ENCODE measurements at places on chromosomes 16 and 17. TPM values are rescaled to one million over a fixed set of nuclear protein-coding genes. Genes with fewer than 3 reads are reported as not detected.

DNA sequence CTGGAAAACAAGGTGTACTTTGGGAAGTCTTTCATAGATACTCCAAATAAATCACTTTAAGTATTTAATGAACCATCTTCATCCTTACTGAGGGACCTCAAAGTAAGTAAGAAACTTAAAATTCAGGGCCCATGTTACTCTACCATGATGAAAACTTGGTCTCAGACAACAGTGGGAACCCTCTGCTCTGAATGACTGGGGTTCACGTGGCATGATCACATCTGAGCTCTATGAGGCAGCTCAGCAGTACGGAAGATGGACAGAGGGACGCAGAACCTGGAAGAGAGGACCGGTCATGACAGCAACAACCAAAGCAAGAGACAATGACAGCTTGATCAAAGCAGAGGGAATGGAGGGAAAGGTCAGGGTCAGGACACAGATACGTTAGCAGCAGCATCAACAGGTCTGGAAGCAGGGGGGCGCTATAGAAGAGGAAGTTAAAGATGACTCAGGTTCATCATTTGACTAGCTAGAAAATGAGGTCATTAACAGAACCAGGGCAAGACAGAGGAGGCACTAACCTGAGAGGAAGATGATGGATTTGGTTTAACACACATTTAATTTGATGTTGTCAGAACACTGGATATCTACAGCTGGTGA, 9.5 kb downstream of the XPO6 start:
- DNase-seq = no peak

GRCh38 chr16:11091021-11091785, 146.8 kb downstream of the CLEC16A start:
- DNase-seq = no peak

DNA sequence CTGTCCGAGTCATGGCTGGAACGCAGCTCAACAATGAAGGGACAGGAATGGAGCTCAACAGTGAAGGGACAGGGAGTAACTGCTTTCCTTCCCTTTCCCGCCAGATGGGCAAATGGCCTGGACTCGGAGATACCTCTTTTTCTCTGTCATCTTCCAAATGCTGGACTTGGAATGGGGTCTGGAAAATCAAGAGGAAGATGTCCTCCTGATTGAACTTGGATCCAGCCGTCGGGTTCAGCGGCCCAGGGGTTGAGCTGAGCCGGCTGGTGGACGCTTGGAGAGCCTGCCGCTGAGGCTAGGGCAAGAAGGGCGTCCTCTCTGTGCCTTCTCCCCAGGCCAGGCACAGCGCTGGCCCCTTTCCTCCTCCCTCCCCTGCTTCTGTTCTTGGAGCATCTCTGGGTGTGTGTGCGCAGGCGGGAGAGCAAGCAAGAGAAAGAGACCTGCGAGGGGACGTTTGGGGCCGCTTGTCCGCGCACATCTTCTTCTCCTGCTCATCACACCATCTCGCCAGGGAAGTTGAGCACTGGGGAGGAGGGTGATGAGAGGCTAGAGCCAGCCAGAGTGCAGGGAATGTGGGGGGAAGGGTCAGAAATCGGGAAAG, 6.6 kb downstream of the NEUROD2 start:
- no peak for DNase-seq

- peak; percentile 94 for DNase-seq
Observed at GRCh38 chr17:50200457-50201275, 765 bp downstream of the COL1A1 start.

GRCh38 chr17:52147872-52148271, 10.6 kb downstream of the CA10 start:
- no peak for DNase-seq

DNA sequence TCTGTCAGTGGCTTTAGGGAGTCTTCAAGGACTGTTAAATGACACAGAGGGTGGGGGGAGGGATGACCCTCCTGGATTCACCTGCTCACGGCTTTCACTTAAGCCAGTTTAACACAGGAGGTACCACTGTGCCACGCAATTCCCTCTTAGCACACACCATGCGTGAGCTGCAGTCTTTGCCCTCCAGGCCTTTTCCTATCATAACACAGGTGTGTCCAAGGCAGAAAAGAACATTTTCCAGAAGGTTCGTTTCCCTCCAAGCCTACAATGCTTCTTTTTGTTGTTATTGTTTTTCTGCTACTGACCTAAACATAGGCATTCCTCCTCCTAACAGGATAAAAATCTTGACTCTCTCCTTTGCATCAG, 1.1 kb downstream of the ZFHX3 start:
- DNase-seq = no peak

GRCh38 chr17:49574323-49574781, 1.3 kb upstream of the NXPH3 start:
- DNase-seq = no peak

- no peak for DNase-seq
Observed at GRCh38 chr17:8292639-8293395, 2.4 kb downstream of the SLC25A35 start.

- no peak for DNase-seq
Observed at GRCh38 chr17:59151006-59151405, 4.0 kb downstream of the SKA2 start.

GRCh38 chr16:25750488-25751216, 58.9 kb downstream of the HS3ST4 start:
- DNase-seq = no peak

DNA sequence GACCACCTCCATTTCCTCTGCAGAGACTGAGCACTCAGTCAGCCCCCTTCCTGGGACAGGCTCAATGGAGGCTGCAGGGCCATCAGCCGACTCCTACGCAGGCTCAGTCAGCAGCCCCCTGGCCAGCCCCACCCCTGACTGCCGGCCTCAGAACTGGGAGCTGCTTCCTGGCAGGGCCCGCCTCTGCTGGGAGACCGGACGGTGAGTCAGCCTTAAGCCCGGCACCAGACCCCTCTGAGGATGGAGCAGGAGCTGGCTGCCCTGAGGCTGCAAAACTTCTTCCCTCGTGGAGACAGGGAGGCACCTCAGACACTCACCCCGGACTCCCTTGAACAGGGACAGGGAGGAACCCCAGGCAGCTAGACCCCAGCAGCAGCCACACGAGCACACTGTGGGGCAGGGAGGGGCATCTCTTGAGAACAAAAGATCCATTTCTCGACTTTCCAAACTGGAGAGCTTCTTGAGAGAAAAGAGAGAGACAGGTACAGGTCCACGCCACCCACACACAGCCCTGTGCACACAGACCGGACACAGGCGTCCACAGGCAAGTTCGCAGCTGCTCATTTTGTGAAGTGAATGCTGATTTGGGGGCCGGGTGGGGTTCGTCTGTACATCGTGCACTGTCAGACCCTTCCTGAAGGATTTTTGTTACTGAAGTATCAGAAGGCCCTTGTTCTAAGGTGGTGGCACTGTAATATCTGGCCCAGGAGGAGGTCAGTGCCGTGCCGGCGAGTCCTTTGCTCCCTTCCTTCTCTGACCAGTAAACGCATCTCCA, 1.3 kb upstream of the TUBB3 start:
- peak; percentile 99 for DNase-seq

DNA sequence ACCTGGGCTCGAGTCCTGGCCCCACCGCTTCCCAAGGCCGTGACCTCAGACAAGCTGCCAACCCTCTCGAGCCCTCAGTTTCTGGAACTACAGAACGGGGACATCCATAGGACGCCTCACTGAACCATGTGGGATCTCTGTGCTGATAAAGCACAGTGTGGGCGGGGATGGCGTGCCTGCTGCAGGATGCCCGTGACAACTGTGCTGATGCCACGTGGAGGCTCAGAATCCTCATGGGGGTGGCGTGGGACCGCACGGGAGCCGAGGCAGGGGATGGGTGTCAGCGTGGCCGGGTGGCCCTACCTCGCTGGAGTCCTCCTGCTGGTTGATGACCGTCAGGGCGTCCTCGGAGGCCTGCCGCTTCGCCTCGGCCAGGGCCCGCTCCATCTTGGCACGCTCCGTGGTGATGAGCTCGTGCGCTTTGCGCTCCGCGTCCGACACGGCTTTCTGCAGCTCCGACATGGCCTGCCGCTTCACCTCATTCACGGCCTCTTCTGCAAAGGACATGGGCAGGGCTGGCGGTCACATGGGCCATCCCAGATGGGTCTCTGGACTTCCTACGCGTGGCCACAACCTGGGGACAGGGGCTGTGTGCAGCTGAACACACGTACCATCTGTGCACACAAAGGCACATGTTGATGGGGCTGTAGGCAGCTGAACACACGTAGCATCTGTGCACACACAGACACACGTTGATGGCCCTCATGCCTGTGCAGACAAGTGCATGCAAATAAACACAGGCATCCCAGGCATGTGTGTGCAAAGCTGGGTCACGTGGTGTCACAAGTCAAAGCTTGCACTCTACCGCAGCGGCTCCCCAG, 12.7 kb upstream of the PABPN1L start:
- no peak for DNase-seq

DNA sequence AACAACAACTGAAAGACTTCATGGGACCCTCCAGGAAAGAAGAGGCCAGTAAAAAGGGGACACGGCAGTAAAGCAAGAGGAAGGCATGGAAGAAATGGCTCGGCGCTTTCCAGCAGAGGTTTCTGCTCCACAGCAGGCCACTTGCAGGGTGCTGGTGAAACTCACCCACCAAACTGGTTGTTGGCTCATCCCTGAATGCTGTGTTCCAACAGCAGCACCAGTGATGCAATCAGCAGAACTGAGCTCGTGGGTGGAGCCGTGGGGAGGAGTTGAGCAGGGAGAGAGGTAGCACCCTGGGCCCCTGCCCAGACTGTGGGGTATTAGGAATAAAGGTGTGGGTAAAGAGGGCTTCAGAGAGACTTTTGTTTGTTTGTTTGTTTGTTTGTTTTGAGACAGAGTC, 62.8 kb upstream of the ADCY9 start:
- peak; percentile 86 for DNase-seq

DNA sequence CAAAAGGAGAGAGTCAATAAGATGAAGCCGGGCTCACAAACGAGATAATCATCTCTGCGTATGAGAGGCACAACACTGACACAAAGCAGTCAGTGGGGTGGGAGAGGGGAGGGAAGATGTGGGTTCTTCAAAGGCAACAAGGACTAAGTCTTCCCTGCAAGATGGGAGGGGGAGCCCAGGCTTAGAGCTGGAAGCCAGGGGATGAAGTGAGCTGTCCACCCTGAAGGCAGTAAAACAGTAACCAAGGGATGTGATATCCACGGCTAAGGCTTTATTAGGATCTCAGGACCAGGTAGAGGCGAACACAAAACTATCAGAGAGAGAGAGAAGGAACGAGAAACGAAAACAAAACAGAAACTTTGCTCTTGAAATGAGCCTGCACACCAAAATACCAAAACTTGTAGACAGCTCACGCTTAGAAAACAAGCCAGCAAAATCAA, 115.9 kb downstream of the DYNLRB2 start:
- DNase-seq = peak; percentile 4

- DNase-seq = no peak
Observed at GRCh38 chr16:1375741-1376410, 24.1 kb downstream of the GNPTG start.

GRCh38 chr17:149897-150584, 12.7 kb downstream of the SCGB1C2 start:
- no peak for DNase-seq

GRCh38 chr17:49603238-49603637, 27.6 kb downstream of the NXPH3 start:
- DNase-seq = peak; percentile 38

- no peak for DNase-seq
Observed at GRCh38 chr17:34099859-34100515, 155.1 kb upstream of the CCL2 start.

DNA sequence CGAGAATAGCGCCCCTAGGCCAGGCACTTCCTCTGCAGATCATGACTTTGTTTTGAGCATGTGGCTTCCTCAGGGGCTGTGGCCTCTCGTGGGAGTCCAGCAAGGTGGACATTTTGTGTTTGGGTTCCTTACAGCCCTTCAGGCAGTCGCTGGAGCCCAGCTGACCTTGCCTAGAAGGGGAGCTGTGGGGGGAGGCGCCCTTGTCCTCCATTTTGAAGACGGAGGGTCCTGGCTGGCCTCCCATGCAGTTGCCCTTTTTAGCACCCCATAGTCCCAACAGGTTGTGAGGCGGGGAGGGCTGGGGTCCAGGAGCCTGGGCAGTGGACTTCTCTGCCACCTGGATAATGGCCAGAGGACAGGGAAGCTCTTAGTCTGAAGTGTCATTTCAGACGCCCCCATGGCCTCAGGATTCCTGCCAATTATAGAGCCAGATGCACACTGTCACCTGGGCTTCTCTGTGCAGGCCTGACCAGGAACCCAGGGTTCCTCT, 1.4 kb downstream of the SOST start:
- DNase-seq = no peak

- DNase-seq = no peak
Observed at GRCh38 chr16:19228575-19228974, 57.0 kb upstream of the CLEC19A start.

DNA sequence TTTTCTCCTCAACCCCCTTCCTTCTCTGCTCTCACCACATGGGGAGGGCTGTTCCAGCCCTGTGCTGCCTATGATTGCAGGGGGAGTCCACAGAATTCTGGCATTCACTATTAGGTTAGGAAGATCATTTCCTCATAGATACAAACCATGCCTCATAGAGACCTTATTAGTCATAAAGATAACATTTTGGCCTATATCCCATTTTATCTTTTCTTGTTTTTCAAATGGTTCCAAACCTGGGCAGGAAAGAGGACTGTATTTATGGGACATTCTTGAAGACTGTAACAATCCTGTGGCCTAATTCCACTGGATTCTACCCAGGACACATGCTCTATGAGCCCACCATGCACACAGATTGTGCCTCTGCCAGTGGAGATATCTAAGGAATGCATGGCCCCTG, 51.7 kb downstream of the ASIC2 start:
- peak; percentile 18 for DNase-seq

GRCh38 chr17:1574697-1575471, 12.3 kb upstream of the PITPNA start:
- DNase-seq = no peak

DNA sequence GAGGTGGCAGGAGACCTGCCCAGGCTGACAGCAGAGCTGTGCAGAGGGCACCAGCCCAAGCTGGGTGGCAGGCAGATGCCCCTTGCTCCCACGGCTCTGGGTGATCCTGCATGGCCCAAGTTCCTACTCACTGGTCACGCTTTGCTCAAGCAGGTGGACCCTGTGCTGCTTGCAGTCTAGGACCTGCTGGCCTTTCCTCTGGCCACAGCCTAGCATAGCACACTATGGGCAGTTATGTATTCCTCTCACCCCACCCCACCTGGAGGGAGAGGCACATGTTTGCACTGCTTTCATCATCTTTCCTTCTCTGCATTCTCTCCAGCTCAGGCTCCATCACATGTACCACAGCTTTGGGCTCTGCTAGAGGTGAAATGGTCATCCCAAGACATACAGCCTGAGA, 19.6 kb upstream of the SREBF1 start:
- DNase-seq = no peak

ASPA gene
- 0.16 TPM for polyA plus RNA-seq

TNS4 gene
- 0.44 TPM for polyA plus RNA-seq

PRSS36 gene
- polyA plus RNA-seq = 0.19 TPM

PRR15L gene
- polyA plus RNA-seq = 0.16 TPM

PYDC1 gene
- polyA plus RNA-seq = not detected

STUB1 gene
- 207 TPM for polyA plus RNA-seq

ZNF750 gene
- polyA plus RNA-seq = not detected

PITPNM3 gene
- polyA plus RNA-seq = 6.5 TPM

AMFR gene
- polyA plus RNA-seq = 26.6 TPM

SLC5A11 gene
- not detected for polyA plus RNA-seq

DNASE1L2 gene
- 0.89 TPM for polyA plus RNA-seq

KRTAP2-1 gene
- polyA plus RNA-seq = not detected

CCL13 gene
- polyA plus RNA-seq = not detected

CDK3 gene
- polyA plus RNA-seq = 1.9 TPM

AARSD1 gene
- polyA plus RNA-seq = 46.1 TPM

KRTAP3-1 gene
- not detected for polyA plus RNA-seq

CACNG5 gene
- polyA plus RNA-seq = not detected

TMEM92 gene
- 0.61 TPM for polyA plus RNA-seq

OR4D1 gene
- polyA plus RNA-seq = not detected
